GM06990 (cell line): ENCODE measurements at places on chromosomes 1 and 21.

GRCh38 chr1:21763236-21763635 lies 19.7 kb downstream of the USP48 start:
- DNase-seq: no peak

- no peak for DNase-seq
Measured at GRCh38 chr21:36698981-36699545, at the start of gene SIM2. Gene SIM2 (plus strand): TSS chr21:36699115. CDS start chr21:36699747, 632 bp downstream.

GRCh38 chr1:34907487-34908090 lies 21.9 kb downstream of the DLGAP3 start:
- no peak for DNase-seq

DNA sequence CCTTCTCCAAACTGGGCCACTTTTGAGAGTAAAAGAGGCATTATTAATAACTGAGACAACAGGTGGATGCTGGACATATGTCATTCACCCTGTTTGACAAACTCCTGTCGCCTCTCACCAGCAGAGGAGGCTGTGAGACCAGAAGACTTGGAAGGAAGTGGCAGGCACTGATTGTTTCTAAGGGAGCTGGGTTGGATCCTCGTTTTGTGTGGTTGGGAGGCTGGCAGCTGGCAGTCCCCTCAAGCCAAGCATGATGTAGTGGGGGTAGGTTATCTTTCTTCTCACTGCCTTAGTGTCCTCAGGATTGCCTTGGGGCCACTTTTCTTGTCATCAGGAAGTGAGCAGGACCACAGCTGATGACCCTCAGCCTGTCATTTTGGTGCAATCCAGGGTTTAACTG lies 86.5 kb upstream of the KCNJ15 start:
- no peak for DNase-seq

- no peak for DNase-seq
Measured at GRCh38 chr1:19405761-19406487, 79.4 kb downstream of the CAPZB start.

DNA sequence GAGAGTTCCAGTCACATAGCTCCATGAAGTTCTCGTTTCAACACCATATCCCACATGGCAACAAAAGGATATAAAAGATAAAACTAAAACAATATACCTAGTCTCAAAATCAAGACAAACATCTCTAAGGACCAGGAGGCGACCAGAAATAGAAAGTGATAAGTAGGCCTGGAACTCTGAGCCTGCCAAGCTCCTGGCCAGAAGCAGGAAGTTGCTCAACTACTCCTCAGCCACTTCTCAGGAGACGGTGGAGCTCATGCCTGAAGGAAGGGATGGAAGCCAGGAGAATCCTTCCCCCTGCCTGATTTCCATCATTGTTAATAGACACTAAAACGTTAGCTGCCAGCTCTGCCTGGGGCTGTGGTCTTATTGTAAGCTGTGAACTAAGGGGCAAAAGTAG lies 94.7 kb downstream of the DISP1 start:
- no peak for DNase-seq

DNA sequence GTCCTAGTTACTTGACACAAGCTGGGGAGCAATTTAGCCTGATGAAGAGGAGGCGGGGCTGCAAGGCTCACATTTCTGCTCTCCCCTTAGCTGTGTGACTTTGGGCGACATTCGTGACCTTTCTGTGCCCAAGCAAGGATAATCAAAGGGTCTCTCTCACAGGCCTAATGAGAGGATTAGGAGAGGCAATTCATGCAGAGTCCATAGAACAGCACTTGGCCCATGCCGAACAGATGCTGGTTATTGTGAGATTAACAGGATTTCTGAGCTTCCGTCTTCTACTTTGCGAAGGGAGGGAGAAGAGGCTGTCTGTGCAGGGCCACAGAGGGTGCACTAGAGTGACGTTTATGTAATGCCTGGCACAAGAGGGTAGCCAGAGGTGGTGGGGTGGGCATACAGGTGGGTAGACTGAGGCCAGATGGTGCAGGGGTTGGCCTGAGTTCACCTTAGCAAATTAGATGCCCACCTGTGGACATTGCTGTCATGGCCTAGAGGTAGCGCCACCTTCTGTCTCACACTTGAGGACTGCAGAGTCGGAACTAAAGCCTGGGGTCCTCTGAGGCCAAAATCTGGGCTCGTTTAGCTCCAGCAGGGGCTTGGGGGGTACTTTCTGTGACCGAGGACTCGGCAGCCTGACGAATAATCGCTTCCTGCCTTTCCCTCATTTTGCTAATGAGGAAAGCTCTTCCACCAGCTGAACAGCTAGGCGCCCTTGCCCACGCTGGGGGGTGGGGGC lies 18.6 kb downstream of the ACTL8 start:
- DNase-seq: no peak

DNA sequence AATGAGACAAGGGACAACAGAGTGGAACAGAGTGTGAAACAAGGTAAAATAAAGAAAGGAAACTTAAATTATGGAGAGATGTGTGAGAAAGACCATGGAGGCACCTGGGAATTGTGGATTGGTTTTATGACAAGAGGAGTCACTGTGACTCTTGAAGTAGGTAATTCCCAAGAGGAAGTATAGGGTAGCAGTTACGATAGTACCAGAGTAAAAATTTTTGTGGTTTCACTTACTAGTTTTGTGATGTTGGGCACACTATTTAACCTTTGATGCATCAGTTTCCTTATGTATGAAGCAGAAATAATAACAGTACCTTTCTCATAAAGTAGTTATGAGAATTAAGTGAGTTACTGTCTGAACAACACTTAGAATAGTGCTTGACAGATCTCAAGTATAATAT lies 267.9 kb upstream of the DPYD start:
- no peak for DNase-seq

GRCh38 chr1:71351438-71351837 lies 270.6 kb upstream of the ZRANB2 start:
- no peak for DNase-seq

- no peak for DNase-seq
Measured at GRCh38 chr1:77475641-77476040, 193.8 kb downstream of the AK5 start.

GRCh38 chr1:54927472-54928240 lies 40.7 kb upstream of the DHCR24 start:
- no peak for DNase-seq

GRCh38 chr1:20712215-20712577 lies 5.6 kb downstream of the KIF17 start:
- DNase-seq: no peak

GRCh38 chr1:179327679-179328078 lies 34.1 kb downstream of the SOAT1 start:
- DNase-seq: no peak

GRCh38 chr1:64523413-64524337 lies 53.7 kb downstream of the CACHD1 start:
- DNase-seq: no peak

DNA sequence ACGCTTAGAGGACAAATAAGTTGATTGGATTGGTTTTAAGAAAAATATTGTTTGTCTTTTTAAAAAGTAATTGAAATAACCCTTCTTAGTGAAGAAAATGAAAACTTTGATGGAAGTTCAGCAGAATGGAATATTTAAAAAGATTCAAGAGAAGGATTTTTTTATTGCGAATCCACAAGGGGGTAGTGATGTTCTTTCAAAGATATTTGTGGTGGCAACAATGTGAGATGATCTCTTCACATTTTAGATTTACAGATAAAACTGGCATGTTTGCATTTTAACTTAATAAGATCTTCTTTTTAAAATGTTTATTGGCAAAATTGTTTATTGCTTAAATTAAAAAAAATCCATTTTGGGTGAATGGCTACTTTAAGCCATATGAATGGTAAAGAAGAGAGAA lies 8.9 kb downstream of the CAMTA1 start:
- no peak for DNase-seq

GRCh38 chr1:214678386-214678785 lies 75.4 kb downstream of the CENPF start:
- DNase-seq: no peak

DNA sequence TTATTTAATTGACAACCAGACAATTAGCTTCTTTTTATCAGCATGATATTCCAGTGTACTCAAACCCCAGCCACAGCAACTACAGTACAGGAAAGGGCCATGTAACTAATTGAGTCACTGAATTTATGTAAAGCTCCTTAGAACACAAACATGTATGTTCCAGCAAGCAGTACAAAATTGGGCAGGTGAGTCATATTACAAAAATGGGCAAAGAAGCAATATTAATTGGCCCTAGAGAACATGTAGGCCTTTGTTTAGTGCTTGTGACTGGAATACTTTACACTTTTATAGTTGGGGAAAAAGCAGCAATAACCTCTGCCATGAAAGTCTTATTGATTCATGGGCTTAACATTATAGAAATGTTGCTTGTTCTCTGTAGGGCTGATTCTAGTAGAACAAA lies 31.8 kb downstream of the CLEC20A start:
- DNase-seq: no peak

- DNase-seq: no peak
Measured at GRCh38 chr1:208024406-208024805, 113.5 kb upstream of the CD34 start.

GRCh38 chr1:8145545-8146202 lies 119.6 kb upstream of the ERRFI1 start:
- DNase-seq: no peak

DNA sequence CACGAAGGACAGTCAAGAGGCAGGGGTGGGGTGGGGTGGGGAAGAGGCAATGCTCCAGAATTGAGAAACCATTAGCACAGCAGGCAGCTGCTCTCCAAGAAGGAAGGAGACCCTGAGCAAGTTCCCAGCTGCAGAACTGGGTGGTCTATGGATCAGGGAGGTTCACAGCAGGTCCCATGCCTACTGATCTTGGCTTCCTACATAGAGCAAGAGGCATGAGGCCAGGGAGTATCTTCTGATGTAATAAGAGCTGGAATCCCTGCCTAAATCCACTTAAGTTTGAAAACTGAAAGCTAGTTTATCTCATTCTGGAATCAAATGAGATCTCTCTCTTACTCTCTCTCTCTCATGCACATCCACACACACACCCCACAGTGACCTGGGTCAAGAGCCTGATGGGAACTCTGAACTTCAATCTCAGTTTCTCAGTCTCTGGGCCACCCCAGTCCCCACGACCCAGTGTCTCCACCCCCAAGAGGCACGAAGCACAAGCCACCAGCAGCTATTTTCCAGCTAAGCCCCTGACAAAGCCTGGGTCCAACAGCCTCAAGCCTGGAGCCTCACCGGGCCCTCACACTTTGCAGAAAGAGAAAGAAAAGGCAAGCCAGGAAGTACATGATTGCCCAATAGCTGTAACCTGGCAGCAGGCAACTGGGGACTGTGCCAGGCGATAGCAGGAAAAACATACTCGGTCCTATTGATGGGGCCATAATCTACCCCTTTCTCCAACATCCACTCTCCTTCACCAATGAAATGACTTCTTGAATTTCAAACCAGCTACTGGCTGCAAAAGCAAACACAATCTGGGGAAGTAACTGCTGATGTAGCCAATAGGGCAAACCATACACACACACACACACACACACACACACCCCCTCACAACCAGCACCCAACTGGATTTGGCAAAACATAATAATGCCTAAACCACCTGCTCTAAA lies 2.2 kb downstream of the NUAK2 start:
- no peak for DNase-seq

GRCh38 chr1:23908453-23909341 lies 4.5 kb downstream of the CNR2 start:
- peak; percentile 86 for DNase-seq

- DNase-seq: peak; percentile 26
Measured at GRCh38 chr1:9455487-9456234, 83.6 kb upstream of the SLC25A33 start.

- no peak for DNase-seq
Measured at GRCh38 chr1:63935553-63935952, 161.7 kb downstream of the ROR1 start.

- no peak for DNase-seq
Measured at GRCh38 chr1:183953031-183953430, 84.5 kb downstream of the COLGALT2 start.

- no peak for DNase-seq
Measured at GRCh38 chr1:110318046-110318445, 21.1 kb upstream of the RBM15 start.

- DNase-seq: no peak
Measured at GRCh38 chr1:31161571-31161970, 78.1 kb downstream of the NKAIN1 start.

DNA sequence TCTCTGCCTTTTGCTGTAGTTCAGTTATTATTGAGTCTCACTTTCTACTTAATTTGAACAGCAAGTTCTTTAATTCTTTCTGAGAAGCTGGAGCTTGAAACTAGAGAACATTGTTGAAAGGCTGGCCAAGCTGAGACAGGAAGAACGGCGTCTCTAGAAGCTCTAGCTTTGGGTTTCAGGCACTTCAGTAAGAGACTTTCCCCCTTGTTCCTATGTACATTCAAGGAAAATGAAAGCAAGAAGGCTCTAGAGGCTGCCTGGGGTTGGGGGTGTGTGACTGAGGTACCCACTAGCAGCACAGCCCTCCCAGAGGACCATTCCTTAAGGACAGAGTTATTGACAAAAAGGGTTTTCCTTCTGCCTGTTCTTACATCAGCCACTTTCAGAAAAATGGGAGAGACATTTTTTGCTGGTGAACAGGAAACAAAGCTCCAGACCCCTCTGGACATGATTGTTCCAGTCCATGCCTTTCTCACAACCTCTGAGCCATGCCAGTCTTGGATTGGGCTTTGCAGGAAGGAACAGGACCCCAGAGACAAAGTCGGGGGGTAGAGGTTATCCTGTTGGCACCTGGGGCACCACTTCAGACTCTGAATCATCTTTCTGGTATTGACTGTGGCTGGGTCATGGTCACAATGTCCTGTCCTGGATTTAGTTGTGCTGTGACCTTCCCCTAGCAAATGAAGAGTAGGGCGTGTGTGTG lies 63.1 kb downstream of the LAMC2 start:
- DNase-seq: no peak

DNA sequence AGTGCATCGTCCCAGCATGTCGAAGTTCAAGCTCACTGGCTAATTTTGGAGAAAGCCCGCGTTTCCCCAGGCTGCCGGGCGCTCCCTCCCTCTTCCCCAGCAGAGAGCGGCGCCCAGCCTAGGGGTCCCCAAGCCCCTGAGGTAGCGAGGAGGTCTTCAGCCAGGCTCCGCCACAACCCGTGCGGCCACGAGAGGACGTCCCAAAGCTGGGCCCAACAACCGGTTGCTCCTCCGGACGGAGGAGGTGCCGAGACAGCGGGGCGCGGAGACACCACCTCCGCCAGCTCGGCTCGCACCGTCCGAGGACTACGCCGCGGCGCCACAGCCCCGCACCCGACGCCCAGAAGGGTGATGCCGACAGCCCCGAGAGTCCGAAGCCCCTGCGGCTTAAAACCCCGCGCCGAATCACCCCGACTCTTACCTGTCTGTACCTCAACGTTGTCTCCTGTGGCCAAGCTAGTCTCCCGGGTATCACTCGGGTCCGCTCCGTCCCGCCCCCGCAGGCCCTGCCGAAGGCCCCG lies at the start of gene DENND2C:
Gene DENND2C, minus strand, starts transcription at position 488 of the 521 bp plus-strand sequence. CDS start 44,065 bp downstream, outside the sequence.
- no peak for DNase-seq
